Activated CD4-positive, alpha-beta T cell treated with anti-CD3 and anti-CD28 coated beads, Interleukin-2, amount 10 ng/mL, durations not matched to agents 7 days and 5 days (primary cell): ENCODE measurements at places on chromosomes 2 and 18.

GRCh38 chr2:238927746-238928519 is 80.0 kb downstream of the TWIST2 start:
- DNase-seq = no peak

GRCh38 chr2:196492946-196493345 is 146.6 kb upstream of the CCDC150 start:
- DNase-seq = no peak

GRCh38 chr2:240204431-240205276 is 64.2 kb upstream of the OTOS start:
- no peak for DNase-seq

GRCh38 chr2:37681587-37681986 is 10.1 kb upstream of the CDC42EP3 start:
- no peak for DNase-seq

GRCh38 chr2:241858206-241859016 is at the start of gene PDCD1:
Gene PDCD1 (minus strand): TSS chr2:241858894. CDS start chr2:241858838, 56 bp downstream.
- peak; percentile 63 for DNase-seq

DNA sequence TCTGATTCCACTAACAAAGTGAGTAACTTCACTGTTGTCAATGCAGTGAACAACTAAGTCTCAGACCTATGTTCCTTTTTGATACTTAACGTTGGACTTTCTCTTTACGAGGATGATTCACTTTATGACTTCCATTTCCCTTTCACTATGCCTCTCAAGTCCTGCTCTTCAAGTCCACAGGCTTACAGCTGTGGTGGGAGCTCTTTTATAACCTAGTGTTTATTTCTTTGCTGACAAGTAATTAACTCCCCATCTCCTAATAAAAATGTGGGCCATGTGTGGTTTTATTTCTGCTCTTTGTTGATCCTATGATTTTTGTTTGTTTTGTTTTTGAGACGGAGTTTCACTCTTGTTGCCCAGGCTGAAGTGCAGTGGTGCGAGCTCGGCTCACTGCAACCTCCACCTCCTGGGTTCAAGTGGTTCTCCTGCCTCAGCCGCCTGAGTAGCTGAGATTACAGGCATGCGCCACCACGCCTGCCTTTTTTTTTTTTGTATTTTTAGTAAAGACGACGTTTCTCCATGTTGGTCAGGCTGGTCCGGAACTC is 142.1 kb downstream of the USP34 start:
- DNase-seq = no peak

DNA sequence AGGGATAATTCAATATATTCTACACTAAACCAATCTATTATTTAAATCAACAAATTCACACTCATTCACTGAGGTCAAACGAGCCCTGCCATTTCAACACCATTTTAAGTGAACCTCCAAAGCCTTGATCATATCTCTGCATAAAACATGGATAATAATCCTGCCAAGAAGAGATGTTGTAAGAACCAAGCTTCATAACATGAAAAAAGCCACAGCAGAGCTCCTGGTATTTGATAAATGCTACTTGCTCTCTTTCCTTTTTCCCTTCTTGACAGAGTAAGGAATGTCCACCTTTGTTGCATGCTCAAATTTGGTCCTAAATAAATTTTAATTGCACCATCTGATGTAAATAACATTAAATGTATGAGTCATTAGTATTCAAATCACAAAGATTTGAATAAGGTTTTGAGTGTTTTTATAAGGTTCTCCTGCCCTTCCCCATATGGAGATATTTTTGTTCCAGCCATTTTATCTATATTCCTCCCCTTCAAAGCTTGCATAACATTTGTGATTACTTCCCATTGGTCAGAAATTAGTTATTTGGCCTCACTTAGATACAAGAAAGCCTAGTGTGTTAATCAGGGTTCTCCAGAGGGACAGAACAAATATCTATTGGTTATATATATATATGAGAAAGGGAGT is 318.8 kb downstream of the RND3 start:
- no peak for DNase-seq

- DNase-seq = no peak
These were observed 124.4 kb downstream of the GRB14 start for GRCh38 chr2:164496881-164497280.

- DNase-seq = no peak
These were observed 161.7 kb downstream of the RND3 start for GRCh38 chr2:150325656-150326314.

- no peak for DNase-seq
These were observed 15.5 kb upstream of the ECEL1 start for GRCh38 chr2:232502911-232503808.

DNA sequence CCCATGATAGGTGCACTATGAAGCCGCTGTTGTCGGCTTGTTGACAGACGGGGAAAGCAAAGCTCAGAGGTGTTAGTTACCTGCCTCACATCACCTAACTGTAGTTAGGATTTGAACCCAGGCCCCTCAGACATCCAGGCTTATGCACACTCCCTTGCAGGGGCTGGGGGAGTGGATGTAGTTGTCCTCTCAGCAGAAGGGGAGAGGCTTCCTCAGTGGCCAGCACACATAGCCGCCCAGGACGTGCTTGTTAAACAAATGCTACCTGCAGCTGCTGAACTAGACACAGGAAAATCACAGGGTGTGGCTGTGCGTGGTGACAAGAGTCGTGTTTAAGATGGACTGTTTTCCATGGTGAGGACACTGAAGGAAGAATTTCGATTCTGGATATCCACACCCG is 39.2 kb downstream of the GREB1 start:
- DNase-seq = no peak

- DNase-seq = no peak
These were observed 20.0 kb downstream of the STON1 start for GRCh38 chr2:48549972-48550371.

GRCh38 chr2:240278661-240279060 is 138.2 kb upstream of the OTOS start:
- no peak for DNase-seq

GRCh38 chr2:26018184-26019055 is 15.5 kb upstream of the RAB10 start:
- peak; percentile 10 for DNase-seq

- no peak for DNase-seq
These were observed 393.9 kb downstream of the LRRTM1 start for GRCh38 chr2:79910643-79911042.

- no peak for DNase-seq
These were observed 152.2 kb downstream of the SMAD7 start for GRCh38 chr18:48798334-48799245.

DNA sequence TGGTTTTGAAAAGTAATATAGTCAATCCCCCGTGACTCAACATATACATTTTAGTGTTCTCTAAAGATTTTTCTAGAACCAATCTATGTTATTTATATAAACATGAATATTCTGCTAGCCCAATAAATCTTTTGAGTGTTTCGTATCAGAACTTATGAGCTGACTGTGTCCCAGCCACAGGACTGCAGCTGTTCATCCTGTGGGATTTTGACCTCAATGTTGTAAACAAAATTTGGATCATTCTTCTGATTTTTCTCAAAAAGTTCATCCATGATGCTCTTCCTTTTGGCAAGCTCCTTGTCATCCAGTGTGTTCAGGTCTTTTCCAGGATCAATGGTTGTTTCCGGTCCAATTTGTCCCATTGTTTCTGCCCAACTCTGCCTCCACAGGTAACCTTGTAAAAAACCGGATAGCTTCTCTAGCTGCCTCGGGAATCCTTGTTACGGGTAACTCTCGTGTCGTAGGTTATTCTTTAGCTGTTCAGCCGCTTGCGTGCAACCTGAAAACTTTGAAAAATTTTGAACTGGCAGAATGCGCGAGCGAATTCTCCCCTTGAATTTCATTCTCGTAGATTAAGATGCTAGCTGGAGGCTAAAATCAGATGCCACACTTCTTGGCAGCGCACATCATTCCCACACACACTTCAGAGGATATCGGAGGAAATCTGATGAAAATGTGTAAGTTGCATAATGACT is 195.2 kb downstream of the SH3BP4 start:
- DNase-seq = no peak

- DNase-seq = no peak
These were observed 156.6 kb downstream of the DYSF start for GRCh38 chr2:71609958-71610357.

GRCh38 chr18:8763611-8764010 is 58.3 kb downstream of the MTCL1 start:
- DNase-seq = no peak

DNA sequence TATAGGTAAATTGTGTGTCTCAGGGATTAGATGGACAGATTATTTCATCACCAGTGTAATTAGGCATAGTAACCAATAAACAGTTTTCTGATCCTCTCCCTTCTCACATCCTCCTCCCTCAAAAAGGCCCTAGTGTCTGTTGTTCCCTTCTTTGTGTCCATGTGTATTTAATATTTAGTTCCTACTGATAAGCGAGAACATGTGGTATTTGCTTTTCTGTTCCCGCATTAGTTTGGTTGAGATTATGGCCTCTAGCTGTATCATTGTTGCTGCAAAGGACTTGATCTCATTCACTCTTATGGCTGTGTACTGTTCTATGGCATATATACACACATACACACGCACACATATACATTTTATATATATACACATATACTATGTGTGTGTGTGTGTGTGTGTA is 866.2 kb downstream of the CCDC85A start:
- DNase-seq = no peak

- DNase-seq = peak; percentile 41
These were observed 19.5 kb downstream of the MARCHF4 start for GRCh38 chr2:216352653-216353270.

- no peak for DNase-seq
These were observed 38.5 kb downstream of the SFT2D3 start for GRCh38 chr2:127739800-127740199.

DNA sequence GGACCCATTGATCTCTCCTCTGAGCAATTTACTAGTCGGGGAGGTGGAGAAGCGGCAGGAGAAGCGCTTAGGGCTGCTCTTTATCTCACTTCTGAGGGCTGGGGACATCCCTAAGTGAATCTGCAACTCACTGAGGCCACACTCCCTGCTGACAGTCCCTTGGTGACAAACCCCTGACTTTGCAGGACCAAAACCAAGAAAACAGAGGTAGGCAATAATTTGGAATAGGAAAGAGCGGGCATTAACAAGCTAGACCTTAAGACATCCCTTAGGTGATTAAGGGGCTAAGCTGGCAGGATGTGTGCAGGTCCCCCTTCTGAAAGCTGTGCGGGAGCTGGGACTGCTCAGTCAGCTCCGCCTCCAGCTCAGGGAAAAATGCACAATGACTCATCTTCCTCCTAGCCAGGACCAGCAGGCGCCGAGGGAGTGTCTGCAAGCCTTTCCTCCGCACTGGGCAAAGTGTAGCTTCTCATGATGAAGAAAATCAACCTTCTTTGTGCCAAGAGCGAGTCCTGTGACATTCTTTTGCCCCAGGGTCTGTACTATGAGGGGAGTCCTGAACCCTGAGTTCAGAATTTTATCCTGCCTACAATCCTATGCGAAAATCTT is 63.3 kb downstream of the BOD1L2 start:
- DNase-seq = no peak

- DNase-seq = no peak
These were observed 117.9 kb downstream of the SETBP1 start for GRCh38 chr18:44798433-44799048.

DNA sequence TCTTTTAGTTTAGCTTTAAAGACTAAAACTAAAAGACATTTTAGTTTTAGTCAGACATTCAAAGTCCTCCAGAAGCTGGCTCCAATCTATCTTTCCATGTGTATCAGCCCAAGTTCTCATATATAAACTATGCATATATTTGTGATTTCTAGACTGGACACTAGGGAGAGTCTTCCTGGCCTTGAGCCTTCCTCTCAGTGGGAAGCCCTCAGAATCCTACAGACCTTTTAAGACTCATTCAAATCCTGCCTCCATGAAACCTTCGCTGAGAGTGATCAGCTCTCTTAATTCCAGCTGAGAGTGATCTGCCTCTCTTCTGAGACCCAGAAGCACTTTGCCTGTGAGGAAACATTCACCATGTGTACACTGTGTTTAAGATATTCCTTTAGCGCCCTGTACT is 452.7 kb downstream of the TGIF1 start:
- DNase-seq = no peak

GRCh38 chr2:236507393-236508085 is 62.1 kb upstream of the ACKR3 start:
- peak; percentile 56 for DNase-seq

DNA sequence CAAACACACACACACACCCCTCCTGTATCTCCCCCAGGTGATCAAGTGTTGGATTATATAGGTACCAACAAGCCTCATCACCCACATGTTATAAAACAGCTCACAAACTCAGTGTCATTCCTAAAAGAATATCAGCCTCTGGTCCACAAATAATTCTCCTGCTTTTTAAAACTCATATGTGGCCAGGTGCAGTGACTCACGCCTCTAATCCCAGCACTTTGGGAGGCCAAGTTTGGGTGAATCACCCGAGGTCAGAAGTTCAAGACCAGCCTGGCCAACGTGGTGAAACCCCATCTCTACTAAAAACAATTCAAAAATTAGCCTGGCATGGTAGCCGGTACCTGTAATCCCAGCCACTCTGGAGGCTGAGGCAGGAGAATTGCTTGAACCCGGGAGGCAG is 87.8 kb downstream of the LRATD1 start:
- no peak for DNase-seq

DNA sequence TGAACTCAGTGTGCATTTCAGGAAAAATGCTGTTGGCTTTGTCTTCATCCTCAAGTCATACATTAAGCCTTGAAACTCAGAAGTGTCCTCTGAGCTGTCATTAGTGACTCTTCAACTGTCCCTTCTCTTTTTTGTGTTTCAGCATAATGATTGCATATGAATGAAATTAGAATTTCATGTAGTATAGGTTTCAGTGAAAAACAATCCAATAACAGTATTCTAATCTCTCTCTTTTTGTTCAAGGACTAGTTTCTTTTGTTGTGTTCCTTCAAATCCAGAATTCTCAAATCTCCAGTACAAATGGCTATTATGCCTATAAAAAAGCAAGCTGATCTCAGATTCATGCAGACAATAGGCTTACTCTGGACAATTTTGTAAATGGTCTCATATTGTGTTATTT is 133.5 kb downstream of the QPCT start:
- no peak for DNase-seq

DNA sequence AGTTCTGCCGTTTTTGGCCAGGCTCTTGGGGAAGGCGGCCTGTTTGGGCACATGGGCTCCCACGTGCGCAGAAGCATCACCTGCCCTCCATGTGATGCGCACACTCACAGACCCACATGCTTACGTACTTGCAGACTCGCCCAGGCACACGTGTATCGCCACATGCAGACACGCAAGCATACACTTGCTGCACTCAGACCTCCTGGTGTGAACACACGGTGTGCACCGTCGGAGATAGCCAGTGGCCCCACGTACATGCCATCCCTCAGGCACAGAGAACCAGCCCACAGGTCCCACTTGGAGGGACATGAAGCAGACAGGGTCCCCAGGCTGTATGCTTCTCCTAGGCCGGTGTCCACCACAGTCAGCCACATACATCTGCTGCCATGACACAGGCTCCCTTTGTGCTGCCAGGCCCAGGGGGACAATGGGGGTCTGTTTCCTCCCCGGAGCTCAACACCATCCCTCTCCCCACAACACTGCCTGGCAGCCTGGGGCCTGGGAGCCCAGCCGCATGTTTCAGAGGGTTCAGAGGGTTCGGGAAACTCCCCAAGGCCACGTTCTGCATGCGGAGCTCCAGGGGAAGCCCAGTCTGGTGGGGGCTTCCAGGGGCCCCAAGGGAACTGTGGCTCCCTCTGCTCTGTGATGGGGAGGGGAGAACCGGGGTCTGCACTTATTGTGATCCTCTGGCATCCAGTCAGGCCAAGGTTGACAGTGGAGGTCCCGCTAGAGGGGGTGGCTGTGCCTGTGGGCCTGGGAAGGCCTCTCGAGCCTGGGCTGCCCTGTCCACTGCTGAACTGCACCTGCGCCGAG is 208.1 kb upstream of the HAAO start:
- no peak for DNase-seq
